ENCODE measurements at places on chromosomes 7 and 10.

DNA sequence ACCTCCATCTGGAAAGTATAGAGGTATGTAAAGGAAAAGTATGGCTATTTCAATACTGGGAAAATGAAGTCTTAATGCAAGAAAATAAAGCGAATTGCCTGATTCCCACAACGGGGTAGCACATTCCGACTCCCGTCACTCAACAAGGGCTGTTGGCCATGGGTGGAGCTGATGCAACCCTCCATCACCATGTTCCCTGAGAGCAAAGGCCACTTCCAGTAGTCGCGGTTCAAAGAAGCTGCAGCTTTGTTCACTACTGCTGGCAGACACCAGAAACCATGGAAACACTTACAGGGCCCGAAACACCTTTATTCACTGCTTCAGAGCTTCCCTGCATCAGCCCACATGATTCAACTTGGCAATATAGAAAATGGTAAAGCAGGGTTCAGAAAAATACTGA lies 44.0 kb downstream of the TMEM26 start:
- no peak for DNase-seq

- DNase-seq, result no peak
Observed at GRCh38 chr10:4453276-4453675, 372.7 kb upstream of the AKR1E2 start.

DNA sequence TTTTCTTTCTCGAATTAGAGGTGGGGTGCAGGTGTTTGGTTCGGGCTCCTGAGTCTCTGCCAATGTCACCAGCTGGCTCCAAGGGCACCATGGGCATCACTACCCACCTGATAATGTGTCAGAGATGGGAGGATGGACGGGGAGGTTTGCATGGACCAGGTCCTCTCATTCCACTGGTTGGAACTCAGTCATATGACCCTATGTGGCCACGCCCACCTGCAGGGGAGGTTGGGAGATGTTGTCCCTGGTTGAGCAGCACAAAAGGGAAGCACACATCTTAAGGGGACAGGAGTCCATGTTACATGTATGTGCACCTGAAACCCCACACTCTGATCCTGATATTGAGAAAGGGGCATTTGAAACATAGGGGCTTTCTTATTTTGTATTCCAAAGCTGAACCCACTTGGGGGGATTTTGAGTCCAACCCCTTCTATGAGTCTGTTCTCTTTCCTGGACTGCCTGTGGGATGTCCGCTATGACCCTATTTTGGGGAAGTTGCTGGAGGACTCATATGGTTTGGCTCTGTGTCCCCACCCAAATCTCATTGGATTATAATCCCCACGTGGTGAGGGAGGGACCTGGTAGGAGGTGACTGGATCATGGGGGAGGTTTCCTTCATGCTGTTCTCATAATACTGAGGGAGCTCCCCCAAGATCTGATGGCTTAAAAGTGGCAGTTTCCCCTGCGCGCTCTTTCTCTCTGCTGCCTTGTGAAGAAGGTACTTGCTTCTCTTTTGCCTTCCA lies 66.9 kb upstream of the BAIAP2L1 start:
- DNase-seq, result no peak

DNA sequence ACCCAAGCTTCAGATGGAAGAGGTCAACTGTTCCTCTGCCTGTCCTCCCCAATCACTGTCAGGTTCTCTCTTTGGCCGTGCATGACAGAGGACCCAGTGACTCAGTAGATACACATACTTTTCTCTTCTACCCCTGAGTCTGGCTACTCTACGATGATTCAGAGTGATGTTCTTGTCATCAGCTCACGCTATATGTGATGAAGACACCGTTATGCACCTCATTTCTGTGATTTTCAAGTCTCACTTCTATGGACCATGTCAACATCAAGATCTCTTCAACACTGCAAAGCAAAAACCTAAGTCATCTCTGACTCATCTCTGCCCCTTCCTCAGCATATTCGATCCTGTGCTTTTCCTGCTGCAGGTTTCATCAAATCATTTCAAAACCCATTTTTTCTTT lies 76.6 kb upstream of the DGKI start:
- no peak for DNase-seq

GRCh38 chr7:104442481-104442880 lies 114.1 kb downstream of the LHFPL3 start:
- no peak for DNase-seq

DNA sequence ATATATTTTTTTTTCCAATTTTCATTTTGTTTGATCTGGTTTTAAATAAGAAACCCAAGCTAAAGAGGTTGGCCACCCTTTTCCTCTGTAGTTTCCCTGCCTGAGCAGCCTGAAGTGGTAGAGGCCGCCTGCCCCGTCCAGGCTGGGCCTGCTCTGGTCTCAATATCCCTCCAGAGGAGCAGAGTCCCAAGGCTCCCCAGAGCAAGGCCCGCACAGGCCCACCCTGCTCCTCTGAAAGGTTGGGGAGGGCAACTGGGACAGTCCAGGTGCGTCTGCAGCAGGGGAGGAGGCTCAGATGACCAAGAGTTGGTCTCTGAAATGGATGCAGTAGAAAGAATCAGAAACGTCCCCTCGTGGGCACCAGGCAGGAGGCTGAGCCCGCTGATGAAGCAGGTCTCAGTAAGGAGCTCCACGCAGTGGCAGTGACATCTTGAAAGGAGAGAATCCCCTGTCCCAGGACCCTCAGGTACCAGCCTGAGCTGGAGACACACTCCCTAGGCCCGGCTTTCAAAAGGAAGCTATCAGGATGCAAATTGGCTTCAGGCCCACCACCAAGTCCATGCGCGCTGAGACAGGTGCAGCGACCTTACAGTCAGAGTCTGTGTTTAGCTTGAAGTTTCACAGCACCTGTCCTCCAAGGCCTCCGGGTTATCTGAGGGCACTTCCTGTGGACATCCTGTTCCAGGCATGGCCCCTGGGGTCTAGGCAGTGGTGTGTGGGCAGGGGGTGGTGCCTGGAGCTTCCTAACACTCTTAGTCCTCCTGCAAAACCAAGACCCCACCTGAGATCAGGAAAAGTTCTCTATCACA lies 37.7 kb downstream of the EN2 start:
- DNase-seq, result no peak

DNA sequence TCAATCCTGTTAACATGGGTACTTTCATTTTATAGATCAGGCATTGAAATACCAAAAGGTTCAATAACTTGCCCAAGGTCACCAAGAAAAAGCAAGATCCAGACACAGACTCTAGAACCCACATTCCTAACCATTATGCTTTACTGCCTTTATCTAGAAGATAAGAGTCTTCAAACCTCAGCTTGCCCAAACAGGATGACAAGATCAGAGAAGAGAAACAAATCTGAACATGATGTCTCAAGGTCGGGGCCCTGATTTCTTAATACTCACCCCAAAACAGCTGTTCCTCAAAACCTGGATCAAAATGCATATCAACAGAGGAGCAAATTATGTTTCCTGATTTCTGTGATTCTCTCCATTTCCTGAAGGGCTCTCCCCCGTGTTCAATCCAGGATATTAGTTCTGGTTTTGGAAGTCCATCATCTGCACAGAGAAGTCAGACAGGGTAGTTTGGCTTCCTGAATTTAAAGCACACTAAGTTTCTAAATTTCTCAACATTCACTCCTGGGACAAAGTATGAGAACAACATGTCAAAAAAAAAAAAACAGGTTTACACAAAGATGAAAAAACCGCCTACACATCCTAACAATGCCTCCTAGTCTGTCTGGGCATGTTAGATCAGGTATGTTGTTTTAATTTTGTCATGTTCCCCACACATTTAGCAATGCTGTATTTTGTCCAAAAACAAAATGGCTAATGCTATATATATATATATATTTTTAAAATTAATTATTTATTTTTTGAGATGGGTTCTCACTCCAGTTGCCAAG lies 16.2 kb downstream of the ZNF786 start:
- no peak for DNase-seq

GRCh38 chr7:115009736-115010440 lies 88.0 kb downstream of the MDFIC start:
- DNase-seq, result no peak

- DNase-seq, result no peak
Observed at GRCh38 chr10:115539142-115539762, 446.1 kb downstream of the ATRNL1 start.

- no peak for DNase-seq
Observed at GRCh38 chr10:31515819-31516402, 196.9 kb downstream of the ZEB1 start.

- no peak for DNase-seq
Observed at GRCh38 chr7:86937363-86937878, 122.0 kb downstream of the ELAPOR2 start.

- DNase-seq, result no peak
Observed at GRCh38 chr7:47327698-47328391, 254.1 kb downstream of the TNS3 start.

DNA sequence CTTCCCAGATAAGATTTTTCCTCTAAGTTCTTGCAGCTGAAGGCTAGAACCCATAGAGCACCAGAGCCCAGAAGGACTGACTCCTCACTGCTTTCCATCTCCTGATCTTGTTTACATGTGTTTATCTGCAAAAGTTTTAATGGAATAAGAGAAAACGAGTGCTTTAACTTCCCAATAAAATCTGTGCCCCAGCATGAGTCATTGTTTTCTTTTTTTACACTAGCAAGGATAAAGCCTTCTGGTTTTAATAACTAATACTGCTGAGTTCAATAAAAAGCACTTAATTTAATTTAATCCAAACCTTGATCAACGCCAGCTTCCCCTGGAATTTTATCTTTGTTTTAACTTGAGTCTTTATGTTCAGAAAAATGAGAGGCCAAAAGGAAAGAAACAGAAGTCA lies 227.6 kb downstream of the HPSE2 start:
- DNase-seq, result no peak

DNA sequence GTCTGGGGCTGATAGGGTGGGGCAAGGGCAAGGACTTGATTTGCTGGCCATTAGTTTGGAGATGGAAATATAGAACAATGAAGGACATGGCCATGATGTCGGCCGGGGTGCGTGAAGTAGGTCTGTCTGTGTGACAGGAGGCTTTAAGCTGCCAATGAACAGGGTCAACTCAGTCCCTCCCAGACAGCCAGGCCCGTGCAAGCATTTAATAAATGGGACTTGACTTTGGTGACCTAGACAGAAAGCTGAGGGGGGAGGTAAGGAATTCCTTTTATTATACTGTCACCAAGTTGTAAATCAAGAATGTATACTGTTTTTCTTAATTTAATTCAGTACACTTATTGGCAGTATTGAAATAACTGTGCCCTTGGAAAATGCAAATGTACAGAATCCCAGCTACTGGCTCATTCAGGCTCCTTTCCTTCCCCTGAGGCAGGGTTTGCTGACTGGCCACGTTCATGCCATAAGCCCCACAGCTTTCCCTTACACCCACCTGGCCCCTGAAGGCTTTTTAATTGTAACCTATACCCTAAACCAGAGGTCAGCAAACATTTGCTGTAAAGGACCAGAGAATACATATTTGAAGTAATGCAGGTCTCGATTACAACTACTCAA lies 87.2 kb downstream of the WIPF3 start:
- no peak for DNase-seq

- no peak for DNase-seq
Observed at GRCh38 chr10:51459476-51459875, 239.9 kb downstream of the CSTF2T start.

GRCh38 chr10:74079936-74080590 lies 70.6 kb downstream of the AP3M1 start:
- no peak for DNase-seq

DNA sequence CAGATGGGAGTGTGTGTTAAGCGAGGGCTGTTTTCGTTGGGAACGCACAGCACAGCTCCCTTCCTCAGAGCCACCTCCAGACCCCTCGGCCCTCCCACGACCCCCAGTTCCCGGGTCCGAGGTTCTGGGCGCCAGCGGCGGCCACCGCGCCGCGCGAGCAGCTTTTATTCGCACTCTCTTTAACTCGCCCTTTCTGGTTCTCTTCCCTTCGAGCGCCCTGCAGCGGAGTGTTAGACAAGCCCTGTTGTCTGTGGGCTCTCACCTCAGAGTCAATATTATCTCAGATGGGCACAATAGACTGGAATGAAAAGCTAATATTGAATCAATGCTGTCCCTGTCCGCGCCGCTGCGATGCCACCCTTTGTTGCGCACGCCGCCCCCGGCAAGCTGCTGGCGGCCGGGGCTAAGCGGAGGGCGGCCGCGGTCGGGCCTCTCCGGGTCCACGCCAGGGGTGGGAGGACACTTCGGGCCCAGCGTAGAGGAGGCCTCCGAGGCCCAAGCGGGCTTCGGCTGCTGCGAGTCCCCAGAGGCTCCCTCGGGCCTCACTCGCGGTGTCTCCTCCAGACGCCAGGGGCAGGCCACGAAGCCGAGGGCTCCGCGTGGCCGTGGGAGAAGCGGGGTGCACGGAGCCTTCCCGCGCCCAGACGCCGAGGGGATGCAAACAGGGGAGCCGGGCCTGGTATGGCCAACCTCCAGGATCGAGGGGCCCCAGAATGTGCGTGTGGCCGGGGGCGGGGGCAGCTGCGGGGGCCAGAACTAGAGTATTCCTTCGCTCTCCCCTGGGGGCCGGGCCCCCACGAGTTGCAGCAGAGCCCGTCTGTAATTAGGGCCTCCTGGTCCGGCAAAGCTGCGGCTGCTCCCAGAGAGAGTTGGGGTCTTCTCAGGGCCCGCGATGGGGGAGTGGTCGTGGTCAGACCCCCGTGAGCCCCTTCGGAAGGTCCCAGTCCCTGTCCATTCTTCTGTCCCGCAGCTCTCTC lies 7.9 kb upstream of the EMX2 start:
- DNase-seq, result no peak

All from stimulated activated CD4-positive, alpha-beta T cell treated with anti-CD3 and anti-CD28 coated beads, TNF-alpha, amount 100 ng/mL, for 4 hours (primary cell).